ENCODE measurements at places on chromosomes 1 and 21. TPM values are rescaled to one million over a fixed set of nuclear protein-coding genes. Genes with fewer than 3 reads are reported as not detected.

- no peak for DNase-seq
Observed at GRCh38 chr21:45280969-45281368, 6.7 kb downstream of the POFUT2 start.

- DNase-seq: no peak
Observed at GRCh38 chr1:35924838-35925237, 6.1 kb upstream of the AGO3 start.

DNA sequence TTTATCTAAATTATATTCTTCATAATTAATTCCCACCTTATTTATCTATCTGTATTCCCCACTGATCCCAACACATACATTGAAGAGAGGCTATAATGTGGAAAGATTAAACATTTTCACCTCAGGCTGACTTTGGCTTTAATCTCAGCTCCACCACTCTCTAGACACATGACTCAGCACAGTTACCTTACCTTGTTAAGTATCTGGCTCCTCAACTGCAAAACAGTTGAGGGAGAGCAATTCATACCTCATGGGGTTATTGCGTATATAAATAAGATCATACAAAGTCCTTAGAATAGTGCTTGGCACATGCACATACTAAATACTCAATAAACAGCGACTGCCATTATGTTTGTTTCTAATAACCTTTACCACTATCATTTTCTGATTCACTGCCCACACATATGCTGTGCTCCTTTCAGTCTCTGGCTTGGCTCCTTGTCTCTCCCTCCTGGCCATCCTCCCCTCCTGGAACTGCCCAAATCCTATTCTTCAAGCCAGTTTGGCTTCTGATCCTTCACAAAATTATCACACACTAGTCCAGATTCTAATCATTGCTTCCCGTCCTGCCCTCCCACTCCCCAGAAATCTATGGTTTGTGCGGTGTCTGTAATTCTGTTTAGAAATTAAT lies 50.1 kb downstream of the BCL9 start:
- no peak for DNase-seq

DNA sequence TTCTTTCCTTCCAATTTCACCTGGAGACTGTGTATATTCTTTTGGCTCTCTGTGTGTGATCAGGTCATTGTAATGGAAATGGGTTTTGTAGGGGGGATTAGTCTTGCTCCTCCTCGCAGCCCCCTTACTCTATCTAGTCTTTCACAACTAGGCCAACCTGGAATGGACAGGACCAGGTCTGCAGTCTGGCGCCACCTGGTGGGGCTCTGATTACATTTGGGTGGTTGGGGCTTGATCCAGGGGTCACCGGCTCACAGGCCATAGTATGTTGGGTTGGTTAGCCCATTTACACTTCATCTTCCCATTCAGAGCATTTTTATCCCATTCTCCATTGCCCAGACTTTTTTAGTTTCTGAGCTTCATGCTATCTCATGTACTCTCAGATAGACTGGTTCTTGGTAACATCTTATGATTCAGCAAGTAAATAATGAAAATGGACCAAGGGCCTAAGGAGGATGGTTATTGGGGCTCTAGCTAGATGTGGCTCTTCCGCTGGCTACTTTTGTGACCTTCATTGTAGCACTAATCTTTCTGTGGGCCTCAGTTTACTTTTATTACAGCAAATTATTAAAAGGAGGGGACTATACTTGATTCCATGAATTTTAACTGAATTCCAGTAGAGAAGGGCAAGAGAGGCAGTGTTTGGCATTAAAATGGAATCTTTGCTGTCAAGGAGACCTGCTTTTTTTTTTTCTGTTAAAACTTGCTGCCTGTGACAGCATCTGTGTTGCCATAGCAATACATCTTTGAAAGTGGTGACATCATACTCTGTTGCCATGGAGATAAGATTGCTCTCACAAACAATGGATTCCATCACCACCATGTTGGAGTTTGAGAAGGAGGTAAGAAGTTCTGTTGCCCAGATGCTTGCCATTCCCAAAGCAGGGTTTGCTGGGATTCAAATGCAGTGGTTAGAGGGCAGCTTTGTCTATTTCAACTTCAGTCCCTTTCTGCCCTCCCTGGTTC lies 150.1 kb downstream of the PLXNA2 start:
- DNase-seq: peak; percentile 82

GRCh38 chr1:166692346-166692745 lies 146.9 kb upstream of the POGK start:
- no peak for DNase-seq

GRCh38 chr1:14774225-14774624 lies 175.7 kb downstream of the KAZN start:
- DNase-seq: no peak

DNA sequence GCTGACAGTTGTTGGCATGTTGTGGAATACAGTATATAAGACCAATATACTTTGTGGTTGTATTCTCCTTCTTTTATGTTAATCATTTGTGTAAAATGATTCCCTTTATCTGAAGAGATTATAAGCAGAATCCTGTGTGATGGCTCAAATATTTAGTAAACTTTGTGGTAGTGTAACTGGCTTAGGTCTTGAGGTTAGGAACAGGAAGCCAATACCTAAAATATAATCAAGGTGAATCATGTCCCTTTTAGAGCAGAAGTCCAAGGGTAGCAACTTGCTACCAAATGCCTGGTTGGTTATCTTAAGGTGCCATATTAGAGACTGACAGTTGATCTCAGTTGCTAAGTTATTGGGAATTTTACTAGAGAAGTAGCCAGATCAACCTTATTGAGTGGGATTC lies 398.5 kb upstream of the ADAMTS5 start:
- no peak for DNase-seq

The KIF2C gene
- total RNA-seq: 8.6 TPM

GRCh38 chr21:37370152-37371040 lies 3.8 kb downstream of the DYRK1A start:
- DNase-seq: no peak

- DNase-seq: no peak
Observed at GRCh38 chr1:71087060-71087459, 6.2 kb upstream of the ZRANB2 start.

GRCh38 chr1:210233495-210234328 lies 1.1 kb downstream of the SERTAD4 start:
- DNase-seq: peak; percentile 64

All from glutamatergic neuron (in vitro differentiated cells).